ENCODE measurements at places on chromosomes 2 and 18. TPM values are rescaled to one million over a fixed set of nuclear protein-coding genes. Genes with fewer than 3 reads are reported as not detected.

Gene GPC1
- total RNA-seq, result 13.9 TPM

Gene DNAJC5G
- not detected for total RNA-seq

Gene LGALSL
- under 0.01 TPM for total RNA-seq

DNA sequence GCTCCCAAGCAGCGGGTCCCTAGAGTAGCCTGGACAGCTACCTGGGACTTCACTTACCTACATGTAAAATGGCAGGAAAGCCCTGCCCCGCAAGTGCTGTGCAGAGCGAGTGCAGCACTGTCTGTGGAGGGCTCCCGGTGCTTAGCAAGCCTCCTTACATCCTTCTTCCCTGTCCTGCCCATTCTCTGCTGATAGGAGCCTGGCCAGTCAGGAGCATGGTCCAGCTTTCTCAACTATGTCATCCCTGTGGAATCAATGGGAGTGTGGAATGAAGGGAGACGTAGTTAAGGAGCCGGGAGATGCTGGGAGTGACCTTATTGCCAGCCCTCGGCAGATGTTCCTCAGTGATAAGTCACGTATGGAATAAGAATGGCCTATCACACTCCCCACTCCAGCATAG lies 661.9 kb upstream of the ID2 start:
- no peak for DNase-seq

Gene RUFY4
- total RNA-seq, result not detected

Gene NEB
- under 0.01 TPM for total RNA-seq

DNA sequence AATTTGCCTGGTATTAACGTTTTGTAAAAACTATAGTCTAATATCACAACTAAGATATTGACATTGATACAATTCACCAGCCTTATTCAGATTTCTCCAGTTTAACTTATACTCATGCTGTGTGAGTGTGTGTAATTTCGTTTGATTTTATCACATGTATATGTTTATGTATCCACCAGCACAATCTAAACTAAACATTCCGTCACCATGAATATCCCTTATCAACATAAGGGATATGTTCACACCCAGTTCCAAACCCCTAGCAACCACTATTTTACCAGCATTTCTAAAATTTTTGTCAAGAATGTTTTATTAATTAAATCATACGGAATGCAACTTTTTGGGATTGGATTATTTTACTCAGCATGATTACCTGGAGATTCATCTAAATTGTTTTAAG lies 450.3 kb downstream of the FBXO15 start:
- DNase-seq, result no peak

GRCh38 chr2:236874866-236875481 lies 210.7 kb upstream of the COPS8 start:
- DNase-seq, result no peak

- DNase-seq, result peak; percentile 100
Observed at GRCh38 chr2:7007846-7008741, 90.9 kb downstream of the RNF144A start.

- peak; percentile 6 for DNase-seq
Observed at GRCh38 chr2:169119851-169120250, 50.5 kb downstream of the DHRS9 start.

Gene CYP27A1
- 20.5 TPM for total RNA-seq

DNA sequence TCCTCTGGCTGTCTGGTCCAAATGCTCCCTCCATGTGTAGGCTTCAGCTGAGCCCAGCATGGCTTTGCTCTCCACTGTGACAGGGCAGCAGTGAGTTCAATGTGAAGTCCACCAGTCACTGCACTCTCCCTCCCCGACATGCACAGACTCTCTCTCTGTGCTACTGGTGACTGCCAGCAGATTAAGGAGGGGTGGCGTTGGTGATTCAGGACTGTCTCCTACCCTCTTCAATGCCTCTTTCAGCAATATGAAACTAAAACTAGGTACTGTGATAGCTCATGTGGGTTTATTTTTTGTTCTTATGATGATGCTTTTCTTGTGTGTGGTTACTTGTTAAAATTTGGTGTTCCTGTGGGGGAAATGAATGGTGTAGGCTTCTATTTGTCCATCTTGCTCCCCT lies 201.0 kb upstream of the RBMS1 start:
- no peak for DNase-seq

Gene CD207
- total RNA-seq, result not detected

Gene VWC2L
- not detected for total RNA-seq

Gene PASK
- total RNA-seq, result 6.3 TPM

Gene FBXO48
- 0.98 TPM for total RNA-seq

GRCh38 chr2:101153077-101153707 lies 2.0 kb upstream of the TBC1D8 start:
- no peak for DNase-seq

- no peak for DNase-seq
Observed at GRCh38 chr2:74534411-74534810, 4.7 kb downstream of the HTRA2 start.

Data from RPMI7951 (cell line).